ENCODE measurements at places on chromosomes 5 and 9. TPM values are rescaled to one million over a fixed set of nuclear protein-coding genes. Genes with fewer than 3 reads are reported as not detected.

- DNase-seq: no peak
- H3K4me3 ChIP-seq: no peak overlapping the region
- H3K36me3 ChIP-seq: no peaks in the 10 kb centered on the region
- no peaks in the 10 kb centered on the region for H3K4me1 ChIP-seq
- no peak overlapping the region for H3K27ac ChIP-seq
Observed at GRCh38 chr9:25964239-25964638, 286.0 kb upstream of the TUSC1 start.

Gene BAAT
- not detected for polyA plus RNA-seq

DNA sequence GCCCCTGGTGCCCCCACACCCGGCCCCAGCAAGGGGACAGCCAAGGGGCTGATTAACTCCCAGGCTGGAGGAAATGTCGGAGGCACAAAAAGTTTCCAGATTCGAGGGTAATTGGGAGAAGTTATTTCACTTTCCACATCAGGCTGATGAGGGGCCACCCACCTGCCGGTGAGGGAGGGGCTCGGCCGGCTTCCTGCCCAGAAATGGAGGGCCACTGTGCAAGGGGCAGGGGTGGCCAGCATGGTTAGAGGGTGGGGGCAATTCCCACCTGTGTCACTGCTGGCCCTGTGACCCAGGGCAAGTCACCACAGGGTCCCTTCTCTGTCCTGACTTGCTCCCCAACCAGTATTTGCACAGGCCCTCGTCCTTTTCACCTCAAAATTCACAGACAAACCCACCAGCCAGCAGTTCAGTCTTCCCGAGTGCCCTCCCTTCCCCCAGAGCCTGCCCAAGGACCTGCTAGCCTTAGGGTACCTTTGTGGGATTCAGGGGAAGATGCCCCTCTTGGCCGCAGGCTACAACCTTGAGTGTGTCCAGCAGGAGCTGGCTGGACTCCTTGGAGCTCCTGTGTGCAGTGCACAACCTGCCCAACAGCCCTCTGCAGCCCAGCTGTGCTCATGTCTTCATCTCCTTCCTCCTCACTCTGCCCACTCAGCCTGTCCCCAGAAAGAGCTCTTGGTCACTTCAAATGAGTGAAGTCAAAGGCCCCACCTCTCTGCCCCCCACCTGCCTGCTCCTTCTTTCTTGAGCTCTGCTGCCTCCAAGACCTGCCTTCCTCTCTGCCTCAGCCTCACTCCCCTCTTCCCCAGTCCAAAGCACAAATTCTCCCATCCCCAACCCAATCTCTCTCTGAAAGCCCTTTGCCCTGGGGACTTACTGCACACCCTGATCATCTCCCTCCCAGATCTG, 130.5 kb downstream of the BARX1 start:
- H3K4me1 ChIP-seq: peaks cover 17% of the 10 kb centered on the region
- no peaks in the 10 kb centered on the region for H3K36me3 ChIP-seq
- no peak overlapping the region for H3K4me3 ChIP-seq
- DNase-seq: no peak
- H3K27ac ChIP-seq: no peak overlapping the region

Gene LEAP2
- 0.77 TPM for polyA plus RNA-seq

Gene KCNIP1
- polyA plus RNA-seq: not detected

Gene DOLK
- polyA plus RNA-seq: 9.1 TPM

- H3K36me3 ChIP-seq: no peaks in the 10 kb centered on the region
Observed at GRCh38 chr9:89814340-89815040, 209.7 kb downstream of the GADD45G start.

GRCh38 chr5:65828022-65828896, 98.1 kb upstream of the ERBIN start:
- no peak overlapping the region for H3K27ac ChIP-seq
- H3K27me3 ChIP-seq: no peaks in the 10 kb centered on the region
- no peaks in the 10 kb centered on the region for H3K36me3 ChIP-seq
- H3K4me1 ChIP-seq: peaks cover 8% of the 10 kb centered on the region

DNA sequence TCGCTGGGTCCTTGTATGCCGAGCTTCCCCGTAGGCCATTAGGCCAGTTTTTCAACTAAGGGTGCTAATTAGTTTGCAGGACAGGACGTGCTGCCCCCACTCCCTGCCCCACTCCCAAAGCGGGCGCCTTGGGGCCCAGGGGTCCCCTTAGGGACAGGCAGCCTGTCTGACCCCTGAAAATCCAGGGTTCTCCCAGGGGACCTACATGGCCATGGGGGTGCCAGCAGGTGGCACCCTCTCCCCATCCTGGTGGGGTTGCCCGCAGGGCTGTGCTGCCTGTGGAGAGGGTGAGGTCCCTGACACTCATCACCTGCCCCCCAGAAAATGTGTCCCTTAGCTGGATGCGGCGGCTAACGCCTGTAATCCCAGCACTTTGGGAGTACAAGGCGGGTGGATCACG, 8.5 kb upstream of the CCDC187 start:
- DNase-seq: peak; percentile 35
- H3K4me3 ChIP-seq: no peak overlapping the region
- no peaks in the 10 kb centered on the region for H3K4me1 ChIP-seq
- no peaks in the 10 kb centered on the region for H3K27me3 ChIP-seq

- H3K4me1 ChIP-seq: no peaks in the 10 kb centered on the region
- H3K27me3 ChIP-seq: no peaks in the 10 kb centered on the region
- DNase-seq: no peak
- no peak overlapping the region for H3K27ac ChIP-seq
- H3K36me3 ChIP-seq: no peaks in the 10 kb centered on the region
Observed at GRCh38 chr5:159891371-159891770, 24.9 kb upstream of the ADRA1B start.

Gene SLC45A2
- not detected for polyA plus RNA-seq
